CD4-positive, alpha-beta T cell treated with Interleukin-4 for 4 hours (primary cell): ENCODE measurements at places on chromosomes 4 and X.

- DNase-seq, result no peak
Measured at GRCh38 chrX:44829832-44830231, 14.0 kb upstream of the DUSP21 start.

GRCh38 chr4:163707873-163708272 is 213.4 kb downstream of the TMA16 start:
- no peak for DNase-seq

DNA sequence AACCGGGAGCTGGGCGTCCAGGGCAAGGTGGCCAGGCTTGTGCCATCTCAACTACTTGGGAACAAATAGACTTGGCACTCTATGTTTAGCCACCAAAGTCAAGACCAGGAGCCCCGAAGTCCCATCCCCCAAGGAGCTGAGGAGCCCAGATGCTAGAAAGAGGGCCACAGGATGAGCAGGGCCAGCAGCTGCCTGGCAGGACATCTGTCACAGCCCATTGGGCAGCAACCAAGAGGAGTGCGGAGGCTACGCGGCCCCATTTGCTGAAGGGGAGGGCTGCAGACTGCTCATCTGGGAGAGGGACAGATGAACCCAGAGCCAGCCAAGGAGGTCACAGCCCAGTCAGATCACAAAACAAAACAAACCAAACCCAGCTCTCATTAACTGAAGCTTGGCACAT is 22.9 kb upstream of the SOWAHD start:
- no peak for DNase-seq

DNA sequence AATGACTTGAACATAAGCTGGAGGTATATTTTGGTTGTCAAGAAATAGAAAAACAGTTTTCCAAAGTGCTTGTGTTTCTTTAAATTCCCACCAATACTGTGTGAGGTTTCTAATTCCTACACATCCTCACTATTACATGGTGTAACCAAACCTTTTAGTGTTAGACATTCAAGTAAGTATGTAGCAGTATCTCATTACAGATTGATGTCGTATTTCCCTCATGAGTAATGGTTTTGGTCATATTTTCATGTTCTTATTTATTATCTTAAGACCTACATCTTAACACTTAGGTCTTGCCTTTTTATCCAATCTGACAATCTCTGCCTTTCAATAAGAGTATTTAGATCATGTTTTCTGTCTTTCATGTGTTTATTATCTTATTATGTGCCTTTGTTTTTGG is 253.7 kb upstream of the ANXA10 start:
- DNase-seq, result no peak

DNA sequence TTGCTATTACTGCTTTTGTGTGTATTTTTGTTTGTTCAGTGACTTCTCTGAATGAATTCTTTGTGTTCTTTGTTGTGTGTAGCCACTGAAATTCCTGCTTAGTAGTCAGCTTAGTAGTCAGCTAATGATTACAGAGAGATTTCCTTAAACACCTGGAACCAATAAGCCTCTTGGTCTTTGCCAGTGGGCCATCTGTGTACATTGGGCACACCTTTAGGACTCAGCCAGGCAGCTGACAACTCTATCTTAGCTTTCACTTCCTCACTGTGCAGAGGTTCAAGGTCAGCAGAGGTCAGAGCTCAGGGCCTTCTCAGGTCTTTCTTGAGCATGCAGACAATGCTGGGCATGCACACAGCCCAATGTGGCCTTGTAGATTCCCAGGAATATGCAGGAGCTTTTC is 59.3 kb downstream of the RWDD4 start:
- DNase-seq, result no peak

- no peak for DNase-seq
Measured at GRCh38 chr4:6114181-6114580, 86.2 kb downstream of the JAKMIP1 start.

- peak; percentile 39 for DNase-seq
Measured at GRCh38 chr4:169566021-169566818, 46.2 kb downstream of the NEK1 start.

GRCh38 chrX:29787656-29788055 is 427.7 kb upstream of the MAGEB2 start:
- DNase-seq, result no peak

DNA sequence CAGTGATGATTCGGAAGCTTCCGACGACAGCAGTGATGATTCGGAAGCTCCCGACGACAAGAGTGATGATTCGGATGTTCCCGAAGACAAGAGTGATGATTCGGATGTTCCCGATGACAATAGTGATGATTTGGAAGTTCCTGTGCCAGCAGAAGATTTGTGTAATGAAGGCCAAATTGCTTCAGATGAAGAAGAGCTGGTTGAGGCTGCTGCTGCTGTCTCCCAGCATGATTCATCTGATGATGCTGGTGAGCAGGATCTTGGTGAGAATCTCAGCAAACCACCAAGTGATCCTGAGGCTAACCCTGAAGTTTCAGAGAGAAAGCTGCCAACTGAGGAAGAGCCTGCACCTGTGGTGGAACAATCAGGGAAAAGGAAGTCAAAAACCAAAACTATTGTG is 14.2 kb downstream of the CXCR3 start:
- DNase-seq, result no peak

DNA sequence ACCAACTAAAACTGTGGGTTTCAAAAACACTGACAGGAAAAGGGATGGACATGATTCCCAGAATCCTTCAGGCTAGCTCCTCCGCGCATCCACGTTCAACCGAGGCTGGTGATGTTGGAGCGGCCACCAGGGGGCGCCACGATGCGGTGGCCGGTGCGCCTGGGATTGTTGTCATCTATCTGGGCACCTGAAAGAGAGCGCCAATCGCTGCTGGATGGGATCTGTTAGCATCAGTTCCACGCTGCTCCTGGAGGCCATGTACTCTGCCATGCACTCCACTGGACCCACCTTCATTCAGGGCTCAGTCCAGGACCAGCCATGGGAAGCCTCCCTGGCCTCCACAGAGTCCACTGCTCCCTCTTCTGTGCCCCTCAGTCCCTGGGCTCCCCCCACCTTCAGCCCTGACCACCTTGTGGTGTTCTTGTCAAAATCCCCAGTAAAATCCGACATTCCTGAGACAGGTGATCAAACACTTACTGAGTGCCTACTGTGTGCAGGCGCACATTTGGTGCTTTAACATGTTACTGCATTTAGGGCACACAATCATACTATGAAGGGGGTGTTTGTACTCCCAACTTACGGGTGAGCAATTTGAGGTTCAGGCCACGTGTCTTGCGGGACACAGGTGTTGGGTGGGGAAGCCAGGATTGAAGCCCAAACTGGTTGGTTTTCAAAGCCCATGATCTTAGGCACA is 71.1 kb downstream of the CRMP1 start:
- no peak for DNase-seq

DNA sequence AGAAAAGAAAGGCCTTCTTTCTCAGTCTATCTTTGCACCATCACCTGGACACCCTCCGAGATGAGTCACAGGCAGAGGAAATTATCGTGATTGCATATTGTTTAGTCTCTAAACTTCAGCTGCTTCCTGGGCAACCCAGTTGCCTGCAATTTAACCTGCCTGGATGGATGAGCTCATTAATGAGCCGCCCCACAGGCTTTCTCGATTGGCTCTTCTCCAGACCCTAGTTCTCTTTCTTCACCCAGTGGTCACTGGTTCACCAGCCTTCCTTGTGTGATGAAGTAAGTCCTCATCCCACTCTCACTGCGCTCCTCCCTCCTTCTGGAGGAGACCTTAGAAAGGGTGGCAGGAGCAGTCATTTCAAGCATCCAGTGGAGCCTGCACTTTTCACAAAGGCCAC is 94.4 kb downstream of the SOWAHB start:
- DNase-seq, result no peak

DNA sequence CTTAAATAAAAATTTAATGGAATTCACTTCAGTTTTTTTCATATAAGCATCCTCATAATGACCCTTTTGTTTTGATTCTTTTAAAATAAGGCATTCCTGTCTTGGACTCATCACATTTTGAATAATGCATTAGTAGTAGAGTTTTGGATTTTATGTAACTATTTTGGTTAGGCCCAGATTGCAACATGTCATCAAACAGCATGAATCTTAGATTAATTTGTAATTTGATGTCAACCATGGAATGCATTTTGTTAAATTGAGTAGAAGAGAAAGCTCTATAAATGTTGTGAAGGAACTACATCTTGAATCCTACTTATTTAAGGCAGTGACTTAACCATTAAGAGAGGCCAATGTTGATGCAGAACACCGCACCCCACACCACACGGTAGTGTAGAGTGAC is 3.1 kb downstream of the DIAPH2 start:
- no peak for DNase-seq

DNA sequence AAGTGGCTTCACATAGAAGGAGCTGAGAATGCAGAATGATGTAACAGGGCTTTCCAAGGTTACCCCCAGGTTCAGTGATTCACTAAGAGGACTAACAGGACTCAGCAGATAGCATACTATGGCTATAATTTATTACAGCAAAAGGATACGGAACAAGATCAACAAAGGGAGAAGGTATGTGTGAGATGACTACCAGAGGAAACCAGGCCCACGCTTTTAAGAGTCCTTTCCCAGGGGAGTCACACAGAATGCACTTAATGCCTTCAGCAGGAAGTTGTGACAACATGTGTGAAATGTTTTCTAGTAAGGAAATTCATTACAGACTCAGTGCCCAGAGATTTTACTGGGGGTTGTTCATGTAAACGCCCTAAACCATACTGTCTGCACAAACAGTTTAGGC is 373.6 kb upstream of the MAGEB2 start:
- no peak for DNase-seq

DNA sequence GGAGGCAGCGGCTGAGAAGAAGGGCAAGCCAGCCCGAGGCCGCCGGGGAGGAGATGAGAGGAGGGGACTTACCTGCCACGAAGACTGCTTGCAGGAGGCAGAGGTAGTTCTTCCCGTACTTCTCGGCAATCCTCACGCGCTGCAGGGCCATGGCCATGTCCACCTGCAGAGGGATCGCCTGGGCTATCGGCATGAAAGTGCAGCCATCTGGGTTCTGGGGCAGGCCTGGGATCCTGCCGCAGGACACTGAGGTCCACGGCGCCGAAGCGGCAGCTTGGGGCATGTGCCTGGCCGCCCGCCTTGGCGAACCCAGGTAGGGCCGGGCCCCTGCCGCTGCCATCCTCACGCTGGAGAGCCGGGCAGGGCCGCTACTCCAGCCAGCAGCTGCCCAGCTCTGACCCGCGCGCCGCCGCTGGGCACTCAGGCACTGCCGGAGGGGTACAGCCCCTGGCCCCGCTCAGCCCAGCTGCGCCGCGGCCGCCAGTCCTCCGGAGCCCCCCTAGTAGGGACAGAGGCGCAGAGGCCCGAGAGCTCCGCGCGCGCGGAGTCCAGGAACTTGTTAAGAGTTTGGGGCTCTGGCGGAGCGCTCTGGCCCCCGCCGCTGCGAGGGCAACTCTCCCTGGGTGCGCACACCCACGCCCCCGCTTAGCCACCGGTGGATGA is 16.0 kb downstream of the MCF2 start:
- DNase-seq, result no peak

DNA sequence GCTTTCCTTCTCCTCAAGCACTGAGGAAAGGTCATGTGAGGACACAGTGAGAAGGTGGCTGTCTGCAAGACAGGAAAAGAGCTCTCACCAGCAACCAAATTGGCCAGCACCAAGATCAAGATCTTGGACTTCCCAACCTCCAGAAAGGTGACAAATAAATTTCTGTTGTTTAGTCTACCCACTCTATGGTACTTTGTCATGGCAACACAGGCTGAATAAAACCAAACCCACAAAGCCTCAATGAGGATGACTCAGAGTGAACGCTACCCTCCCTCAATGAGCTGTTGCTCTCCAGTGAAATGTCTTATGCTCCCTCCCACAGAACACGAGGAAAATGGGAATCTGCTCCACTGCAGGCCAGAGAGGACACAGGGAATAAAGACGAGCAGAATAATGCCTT is 244.1 kb downstream of the RAB28 start:
- DNase-seq, result no peak

DNA sequence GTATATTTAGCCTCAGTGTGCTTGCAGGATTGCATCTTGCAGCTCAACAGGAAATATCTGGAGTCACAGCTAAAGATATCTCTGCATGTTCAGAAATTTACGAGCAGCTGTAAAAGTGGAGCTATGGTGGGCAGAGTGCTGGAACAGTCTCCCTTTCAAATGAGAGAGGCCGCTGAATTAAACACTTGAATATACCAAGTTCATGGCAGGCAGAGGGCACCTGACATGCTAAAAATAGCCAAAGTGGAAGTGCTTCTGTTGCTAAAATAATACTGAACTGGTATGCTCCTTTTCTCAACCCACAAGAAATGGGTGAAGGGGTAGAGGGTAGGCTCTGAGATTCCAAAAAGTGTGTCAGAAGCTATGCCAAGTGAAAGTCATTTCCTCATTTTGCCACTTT is 98.1 kb downstream of the MGST2 start:
- no peak for DNase-seq

DNA sequence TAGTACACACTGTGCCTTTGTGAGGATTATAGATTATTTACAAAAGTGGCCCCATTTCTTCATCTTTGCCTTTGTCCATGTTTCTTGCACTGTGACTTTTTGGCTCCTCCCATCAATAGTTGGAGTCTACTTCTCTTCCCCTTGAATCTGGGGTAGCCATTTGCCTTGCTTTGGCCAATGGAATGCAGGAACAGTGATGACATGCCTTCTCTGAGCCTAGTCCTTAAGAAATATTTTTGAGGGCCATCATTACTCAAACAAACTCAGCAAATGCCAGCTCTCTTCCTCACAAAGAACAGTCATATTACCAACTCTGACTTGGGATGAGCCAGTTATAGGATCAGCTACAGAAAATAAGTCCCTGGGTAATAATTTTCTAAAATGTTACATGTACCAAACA is 189.6 kb downstream of the FRMPD4 start:
- no peak for DNase-seq

- DNase-seq, result no peak
Measured at GRCh38 chr4:173522160-173522950, 7.7 kb downstream of the HAND2 start.

DNA sequence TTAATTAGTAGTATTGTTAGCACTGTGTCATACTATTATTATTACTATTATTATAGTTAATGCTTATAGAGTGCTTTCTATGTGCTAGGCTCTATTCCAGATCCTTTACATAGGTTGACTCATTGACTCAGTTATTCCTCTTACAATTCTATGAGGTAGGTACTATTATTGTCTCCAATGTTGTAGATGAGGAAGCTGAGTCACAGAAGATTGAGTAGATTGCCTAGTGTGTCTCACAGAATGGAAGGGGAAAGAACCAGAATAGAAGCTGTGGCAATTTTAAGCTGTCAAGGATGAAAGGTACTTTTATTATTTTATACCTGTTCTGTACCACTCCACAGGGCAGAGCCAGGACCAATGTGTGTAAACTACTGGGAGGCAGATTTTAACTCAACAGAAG is 1.9 kb upstream of the TCEAL1 start:
- DNase-seq, result no peak

GRCh38 chr4:30901461-30902451 is 181.6 kb downstream of the PCDH7 start:
- no peak for DNase-seq

GRCh38 chrX:46209768-46210167 is 335.5 kb downstream of the ZNF674 start:
- no peak for DNase-seq

- DNase-seq, result no peak
Measured at GRCh38 chr4:18077808-18078207, 56.3 kb upstream of the LCORL start.

GRCh38 chr4:182014164-182014563 is 229.0 kb upstream of the TENM3 start:
- no peak for DNase-seq
